ENCODE measurements at places on chromosomes 1 and 21. TPM values are rescaled to one million over a fixed set of nuclear protein-coding genes. Genes with fewer than 3 reads are reported as not detected.

- no peak for DNase-seq
These were observed 5.1 kb downstream of the COL24A1 start for GRCh38 chr1:86151427-86151826.

GRCh38 chr1:184556665-184557064 is 169.8 kb downstream of the C1orf21 start:
- no peak for DNase-seq

OR2T33 gene
- not detected for total RNA-seq

DNA sequence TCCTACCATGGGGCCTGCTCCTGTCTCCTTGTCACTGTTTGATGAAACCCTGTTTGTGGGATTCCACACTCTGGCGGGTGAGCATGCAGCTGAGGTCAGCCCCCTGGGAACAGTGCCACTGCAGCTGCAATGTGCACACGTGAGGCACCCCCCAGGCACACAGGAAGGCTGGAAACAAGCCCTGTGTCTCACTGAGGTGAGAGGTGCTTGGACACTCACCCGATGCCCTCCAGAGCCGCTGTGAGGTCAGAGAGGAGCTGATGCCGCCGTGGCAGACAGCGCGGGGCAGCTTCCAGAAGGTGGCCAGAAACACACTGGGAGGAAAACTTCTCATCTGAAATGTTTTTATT is 49.7 kb downstream of the SLX9 start:
- no peak for DNase-seq

SEC16B gene
- 8.8 TPM for total RNA-seq

DNA sequence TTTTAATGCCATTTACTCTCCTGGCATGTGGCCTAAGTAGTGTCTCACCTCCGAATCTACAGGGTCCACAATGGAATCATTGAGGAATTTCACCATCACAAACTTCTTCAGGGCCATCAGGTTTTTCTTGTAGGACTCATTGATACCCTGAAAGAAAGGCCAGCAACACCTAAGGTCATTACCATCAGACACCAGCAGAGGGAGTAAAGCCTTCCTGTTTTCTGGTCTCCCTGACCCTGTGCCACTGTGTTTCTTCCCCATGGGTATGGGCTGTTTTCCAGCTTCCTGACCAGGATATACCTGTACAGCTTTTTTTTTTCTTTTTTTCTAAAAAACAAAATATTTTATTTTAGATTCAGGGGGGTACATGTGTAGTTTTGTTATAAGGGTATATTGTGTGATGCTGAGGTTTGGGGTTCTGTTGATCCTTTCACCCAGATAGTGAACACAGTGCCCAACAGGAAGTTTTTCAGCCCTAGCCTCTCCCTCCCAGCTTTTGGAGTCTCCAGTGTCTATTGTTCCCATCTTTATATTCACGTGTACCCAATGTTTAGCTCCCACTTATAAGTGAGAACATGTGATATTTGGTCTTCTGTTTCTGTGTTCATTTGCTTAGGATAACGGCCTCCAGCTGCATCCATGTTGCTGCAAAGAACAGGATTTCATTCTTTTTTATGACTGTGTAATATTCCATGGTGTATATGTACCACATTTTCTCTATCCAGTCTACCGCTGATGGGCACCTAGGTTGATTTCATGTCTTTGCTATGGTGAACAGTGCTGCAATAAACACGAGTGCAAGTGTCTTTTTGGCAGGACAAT is 18.3 kb downstream of the PPT1 start:
- peak; percentile 50 for DNase-seq

KRTAP13-2 gene
- total RNA-seq: not detected

DNA sequence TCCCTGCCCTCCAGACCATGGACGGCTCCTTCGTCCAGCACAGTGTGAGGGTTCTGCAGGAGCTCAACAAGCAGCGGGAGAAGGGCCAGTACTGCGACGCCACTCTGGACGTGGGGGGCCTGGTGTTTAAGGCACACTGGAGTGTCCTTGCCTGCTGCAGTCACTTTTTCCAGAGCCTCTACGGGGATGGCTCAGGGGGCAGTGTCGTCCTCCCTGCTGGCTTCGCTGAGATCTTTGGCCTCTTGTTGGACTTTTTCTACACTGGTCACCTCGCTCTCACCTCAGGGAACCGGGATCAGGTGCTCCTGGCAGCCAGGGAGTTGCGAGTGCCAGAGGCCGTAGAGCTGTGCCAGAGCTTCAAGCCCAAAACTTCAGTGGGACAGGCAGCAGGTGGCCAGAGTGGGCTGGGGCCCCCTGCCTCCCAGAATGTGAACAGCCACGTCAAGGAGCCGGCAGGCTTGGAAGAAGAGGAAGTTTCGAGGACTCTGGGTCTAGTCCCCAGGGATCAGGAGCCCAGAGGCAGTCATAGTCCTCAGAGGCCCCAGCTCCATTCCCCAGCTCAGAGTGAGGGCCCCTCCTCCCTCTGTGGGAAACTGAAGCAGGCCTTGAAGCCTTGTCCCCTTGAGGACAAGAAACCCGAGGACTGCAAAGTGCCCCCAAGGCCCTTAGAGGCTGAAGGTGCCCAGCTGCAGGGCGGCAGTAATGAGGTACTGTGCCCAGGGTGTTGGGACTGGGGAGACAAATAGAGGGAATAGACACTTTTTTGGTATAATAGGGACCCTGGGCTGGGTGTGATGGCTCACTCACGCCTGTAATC is 1.0 kb downstream of the ZBTB48 start:
- DNase-seq: no peak

CD247 gene
- 2.0 TPM for total RNA-seq
